ENCODE measurements at places on chromosomes 1 and 21.

DNA sequence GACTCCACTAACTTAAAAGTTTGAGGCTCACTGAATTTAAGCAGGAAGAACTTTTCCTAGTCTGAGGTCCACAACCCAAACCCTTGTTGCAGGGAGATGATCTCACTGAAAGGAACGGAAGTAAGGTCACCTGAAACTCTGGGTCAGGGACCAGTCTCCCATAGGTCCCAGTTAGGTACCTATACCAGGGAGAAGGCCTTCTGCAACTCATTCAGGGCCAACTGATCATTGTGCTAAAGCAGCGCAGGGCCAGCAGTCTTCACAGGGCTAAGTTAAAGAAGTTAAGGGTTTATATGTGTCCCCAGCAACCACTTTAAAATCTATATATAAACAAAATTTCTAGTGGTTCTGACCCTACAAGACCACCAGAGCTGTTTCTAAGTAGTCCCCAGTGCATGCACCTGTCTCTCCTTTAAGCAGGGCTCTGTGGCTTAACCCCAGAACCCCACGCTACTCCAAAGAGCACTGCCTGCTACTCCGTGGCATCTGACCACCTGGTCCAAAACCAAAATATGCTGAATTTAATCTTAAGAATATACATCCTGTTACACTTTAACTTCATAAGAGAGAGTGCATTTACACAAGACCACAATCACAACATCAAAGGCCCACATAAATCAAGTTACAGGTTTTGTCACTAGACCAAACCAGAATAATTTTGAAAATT lies 2.8 kb downstream of the SRSF10 start:
- no peak for DNase-seq

- no peak for DNase-seq
These were observed 3.3 kb upstream of the UTP11 start for GRCh38 chr1:38009088-38009840.

DNA sequence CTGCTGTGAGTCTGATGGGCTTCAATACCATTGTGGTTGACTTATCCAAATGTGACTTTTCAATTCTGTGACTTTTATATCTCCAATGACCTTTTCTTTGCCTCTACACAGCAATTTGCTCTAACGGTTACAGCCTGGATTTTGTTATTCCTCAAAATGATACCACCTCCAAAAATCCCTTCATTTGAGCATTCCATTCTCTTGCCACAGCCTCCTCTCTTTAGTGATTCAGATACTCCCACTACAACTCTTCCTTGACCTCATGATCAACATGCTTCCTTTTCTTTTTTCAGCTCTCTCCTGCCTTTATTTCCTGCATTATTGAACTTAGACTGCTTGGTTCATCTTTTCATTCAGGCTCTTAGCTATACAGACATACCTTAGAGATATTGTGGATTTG lies 16.6 kb upstream of the IL19 start:
- no peak for DNase-seq

DNA sequence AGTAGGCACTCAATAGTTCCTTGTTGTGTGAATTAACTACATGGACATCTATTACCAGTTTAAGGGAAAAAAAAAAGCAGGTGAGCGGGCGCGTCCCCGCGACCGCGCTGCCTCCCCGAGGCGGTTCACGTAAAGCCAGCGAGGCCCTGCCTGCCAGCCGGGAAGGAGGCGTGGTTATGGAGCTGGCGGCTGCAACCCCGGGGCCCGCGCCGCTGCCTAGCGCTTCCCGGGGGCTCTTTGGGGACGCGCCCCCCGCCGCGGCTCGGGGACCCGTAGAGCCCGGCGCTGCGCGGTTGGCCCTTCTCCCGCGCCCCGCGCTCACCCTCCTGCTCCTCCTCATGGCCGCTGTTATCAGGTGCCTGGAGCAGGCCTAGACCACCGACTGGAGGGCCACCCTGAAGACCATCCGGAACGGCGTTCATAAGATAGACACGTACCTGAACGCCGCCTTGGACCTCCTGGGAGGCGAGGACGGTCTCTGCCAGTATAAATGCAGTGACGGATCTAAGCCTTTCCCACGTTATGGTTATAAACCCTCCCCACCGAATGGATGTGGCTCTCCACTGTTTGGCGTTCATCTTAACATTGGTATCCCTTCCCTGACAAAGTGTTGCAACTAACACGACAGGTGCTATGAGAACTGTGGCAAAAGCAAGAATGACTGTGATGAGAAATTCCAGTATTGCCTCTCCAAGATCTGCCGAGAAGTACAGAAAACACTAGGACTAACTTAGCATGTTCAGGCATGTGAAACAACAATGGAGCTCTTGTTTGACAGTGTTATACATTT lies 2.6 kb upstream of the CC2D1B start:
- peak; percentile 50 for DNase-seq

- no peak for DNase-seq
These were observed 923.4 kb downstream of the NCAM2 start for GRCh38 chr21:21921410-21922232.

DNA sequence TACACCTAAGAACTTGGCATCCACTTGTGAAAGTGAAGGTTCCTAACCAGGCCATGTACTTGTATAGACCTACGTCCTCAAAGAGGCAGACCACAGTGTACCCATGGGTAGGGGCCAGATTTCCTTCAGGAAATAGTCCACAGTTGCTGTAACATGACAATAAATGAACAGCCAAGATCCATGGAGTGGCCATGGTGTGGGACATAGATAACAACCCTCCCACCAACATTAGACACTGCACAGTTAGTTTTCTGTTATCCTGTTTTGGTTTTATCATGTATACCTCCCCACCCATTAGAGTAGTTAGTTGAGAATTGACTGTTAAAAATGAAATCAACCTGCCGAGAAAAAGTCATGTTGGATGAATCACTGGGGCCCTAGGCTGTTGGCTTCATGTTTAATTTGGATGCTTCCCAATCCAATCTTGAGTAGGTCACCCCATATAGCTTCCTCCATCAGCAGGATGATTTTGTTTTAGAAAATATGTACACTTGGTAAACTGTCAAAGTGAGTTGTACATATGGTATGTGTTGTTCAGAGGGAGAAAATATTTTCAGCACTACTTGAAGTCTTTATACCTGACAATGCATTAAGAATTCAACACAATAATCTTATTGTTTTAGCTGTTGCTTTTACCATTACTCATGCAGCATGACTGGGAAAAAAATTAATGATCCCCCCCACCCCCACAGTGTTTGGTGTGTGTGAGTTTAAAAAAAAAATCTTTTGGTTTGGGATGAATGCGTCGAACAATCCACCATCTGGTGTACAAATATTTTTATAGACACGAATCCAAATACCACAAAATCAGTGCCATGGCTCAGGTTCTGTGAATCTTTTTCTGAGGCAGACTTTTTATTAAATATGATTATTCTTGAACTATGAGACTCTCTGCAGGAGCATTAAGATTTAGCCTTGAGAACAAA lies 88.3 kb upstream of the ARHGAP29 start:
- no peak for DNase-seq

DNA sequence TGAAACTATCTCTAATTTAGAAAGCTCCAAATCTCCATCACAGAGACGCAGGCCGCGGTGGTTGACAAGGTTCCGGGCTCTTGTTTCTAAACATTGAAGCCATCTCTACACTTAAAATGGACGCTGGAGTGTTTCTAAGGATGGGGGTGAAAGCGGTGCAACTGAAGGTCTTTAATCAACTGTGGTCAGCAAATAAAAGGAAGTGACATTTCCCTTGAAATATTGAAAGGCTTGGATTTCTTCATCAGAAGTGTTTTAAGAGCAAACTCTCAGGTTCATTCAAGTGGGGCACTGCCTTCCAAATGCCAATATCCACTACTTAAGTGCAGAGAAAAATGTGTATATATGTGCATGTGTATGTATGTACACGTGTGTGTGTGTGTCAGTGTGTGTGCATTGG lies 117.3 kb downstream of the KAZN start:
- no peak for DNase-seq

DNA sequence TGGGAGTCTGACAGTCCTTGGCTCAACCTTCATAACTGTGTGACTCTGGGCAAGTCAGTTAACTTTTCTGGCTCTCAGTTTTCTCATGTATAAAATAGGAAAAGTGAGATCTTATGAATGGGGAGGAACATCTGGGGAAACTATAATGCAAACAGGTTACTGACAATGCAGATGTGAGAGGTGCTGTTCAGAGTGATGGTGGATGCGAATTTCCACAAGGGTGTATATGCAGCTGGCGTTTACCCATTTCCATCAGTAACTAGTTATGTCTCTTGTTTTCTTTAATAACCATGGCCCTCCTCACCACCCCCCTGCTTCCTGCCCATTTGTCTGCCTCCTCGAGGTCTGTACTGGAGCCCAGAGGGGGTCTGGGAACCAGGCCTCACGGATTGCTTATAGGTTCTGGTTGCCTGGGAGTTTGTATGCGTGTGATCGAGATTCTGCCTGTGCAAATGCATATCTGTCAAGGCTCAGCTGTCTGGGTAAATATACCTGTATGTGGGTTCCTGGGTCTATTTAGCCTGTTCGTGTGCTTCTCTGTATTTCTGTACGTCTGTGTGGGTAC lies 44.4 kb downstream of the AHDC1 start:
- no peak for DNase-seq

DNA sequence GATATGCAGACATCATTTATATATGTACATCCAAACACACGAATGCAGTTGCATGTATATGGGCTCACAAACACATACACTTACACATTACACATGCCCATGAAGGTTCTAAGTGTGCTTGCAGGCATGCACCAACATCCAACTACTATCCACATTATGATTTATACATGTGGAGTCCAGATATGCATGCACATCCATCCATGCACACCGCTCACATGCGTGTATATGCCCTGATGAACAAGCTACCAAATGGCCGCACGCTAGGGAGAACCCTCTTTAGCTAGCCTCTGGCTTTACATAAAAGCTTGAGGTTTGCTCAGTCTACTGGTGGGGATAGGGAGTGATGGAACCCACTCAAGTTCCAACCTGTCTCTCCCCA lies 8.5 kb downstream of the GPR3 start:
- DNase-seq: no peak

GRCh38 chr1:149844101-149844500 lies 55.3 kb upstream of the BOLA1 start:
- no peak for DNase-seq

DNA sequence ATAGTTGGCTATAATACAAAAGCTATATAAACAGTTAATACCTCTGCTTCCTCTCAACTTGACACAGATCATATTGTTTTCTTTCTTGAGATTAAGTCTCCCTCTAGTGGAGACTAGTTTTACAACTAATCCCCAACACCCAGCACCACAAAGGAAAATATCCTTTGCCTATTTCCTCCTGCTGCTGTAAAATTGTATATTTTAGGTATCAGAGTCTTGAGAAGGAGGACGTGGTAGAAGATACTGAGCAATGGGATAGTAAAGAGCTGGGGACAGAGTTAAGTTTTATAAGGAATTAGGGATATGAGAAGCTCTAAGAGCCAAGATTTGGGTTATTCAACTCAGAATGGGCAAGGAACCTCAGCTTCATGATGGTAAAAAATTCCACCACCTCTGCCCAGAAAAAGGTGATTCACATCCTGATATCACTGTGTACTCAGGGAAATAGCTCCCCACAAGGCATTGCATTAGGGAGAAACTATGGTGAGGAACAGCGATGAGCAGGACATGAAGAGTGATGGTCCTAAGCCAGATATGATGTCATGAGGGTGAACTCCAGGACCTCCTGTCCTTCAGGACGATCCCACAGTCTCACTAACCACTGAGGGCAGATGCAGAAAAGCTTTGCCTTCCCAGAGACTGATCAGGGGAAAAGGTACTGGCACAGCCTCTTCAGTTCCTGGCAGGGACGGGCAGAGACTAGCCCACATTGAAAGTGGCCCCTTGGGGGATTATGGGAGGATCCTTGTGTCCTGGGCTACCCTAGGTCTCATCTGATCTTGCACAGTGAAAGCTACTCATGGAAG lies 14.7 kb upstream of the CFAP126 start:
- DNase-seq: no peak

DNA sequence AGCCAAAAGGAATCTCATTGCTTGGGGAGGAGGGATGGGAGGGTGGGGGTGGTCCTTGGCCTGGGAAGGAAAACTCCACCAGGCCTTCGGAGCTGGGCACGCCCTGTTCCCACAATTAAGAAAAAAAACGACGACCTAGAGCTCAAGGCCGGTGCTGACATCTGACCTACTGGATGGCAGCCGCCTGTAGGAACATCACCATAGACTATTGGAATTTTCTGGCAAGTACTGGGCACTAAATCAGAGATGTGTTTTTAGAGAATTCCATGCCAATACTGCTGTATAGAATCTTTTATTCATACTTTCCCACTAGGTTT lies 729 bp downstream of the NADK start:
- no peak for DNase-seq

- DNase-seq: no peak
These were observed 31.7 kb upstream of the KHDRBS1 start for GRCh38 chr1:31981972-31982371.

GRCh38 chr1:109556563-109556962 lies 8.1 kb downstream of the GNAI3 start:
- no peak for DNase-seq

DNA sequence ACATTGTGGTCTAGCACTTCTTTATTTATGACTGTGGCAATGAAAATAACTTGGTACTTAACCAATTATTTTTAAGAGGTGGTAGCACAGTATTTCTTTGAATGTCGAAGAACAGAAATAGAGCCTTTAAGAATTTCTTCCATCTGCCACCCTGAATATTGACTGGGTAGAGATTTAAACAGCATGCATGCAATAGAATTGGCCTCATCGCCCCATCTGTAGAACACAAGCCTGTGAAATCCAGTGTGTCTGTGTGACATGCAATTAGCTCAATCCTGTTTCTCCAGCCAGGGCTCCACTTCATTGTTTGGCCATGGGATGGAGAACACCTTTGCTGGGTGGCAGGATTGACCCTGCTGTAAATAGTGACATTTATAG lies 17.1 kb upstream of the KLHDC8A start:
- no peak for DNase-seq

GRCh38 chr1:24386241-24386640 lies 27.3 kb downstream of the STPG1 start:
- no peak for DNase-seq

- no peak for DNase-seq
These were observed 616.2 kb downstream of the RWDD3 start for GRCh38 chr1:95850165-95850649.

DNA sequence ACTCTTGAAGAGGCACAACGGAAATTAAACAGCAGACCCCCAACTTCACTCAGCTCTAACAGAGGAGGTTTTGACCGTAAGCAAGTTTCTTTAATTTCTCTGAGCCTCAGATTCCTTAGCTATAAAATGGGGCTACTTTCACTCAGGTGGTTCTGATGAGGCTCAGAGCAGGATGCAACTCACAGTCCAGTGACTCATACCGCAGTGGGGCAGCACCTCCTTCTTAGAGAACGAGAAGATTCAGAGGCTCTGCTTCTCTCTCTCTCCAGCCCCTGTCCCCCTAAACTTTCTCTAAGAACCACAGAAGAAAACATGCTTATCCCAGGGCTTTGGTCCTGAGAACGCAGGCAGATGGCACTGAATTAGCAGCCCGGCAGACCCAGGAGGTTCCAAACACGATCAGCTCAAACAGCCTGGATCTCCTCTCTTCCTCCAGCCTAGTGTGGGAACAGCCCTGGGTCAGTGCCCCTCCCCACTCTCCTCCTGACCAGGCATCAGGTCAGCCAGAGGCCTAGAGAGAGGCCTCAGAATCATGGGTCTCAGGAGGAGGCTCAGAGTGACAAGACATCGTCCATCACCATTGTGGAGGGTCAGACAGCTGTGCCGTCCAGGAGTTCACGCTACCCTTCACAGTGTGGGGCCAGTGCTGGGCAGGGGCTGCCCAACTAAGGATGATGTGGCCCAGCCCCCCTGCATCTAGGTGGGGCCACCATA lies 433.0 kb downstream of the PTPRU start:
- DNase-seq: no peak

- no peak for DNase-seq
These were observed 200.8 kb downstream of the RHOU start for GRCh38 chr1:228935855-228936727.

Data from posterior cingulate gyrus (tissue), 11 donors.